ENCODE measurements at places on chromosomes 5 and 9.

DNA sequence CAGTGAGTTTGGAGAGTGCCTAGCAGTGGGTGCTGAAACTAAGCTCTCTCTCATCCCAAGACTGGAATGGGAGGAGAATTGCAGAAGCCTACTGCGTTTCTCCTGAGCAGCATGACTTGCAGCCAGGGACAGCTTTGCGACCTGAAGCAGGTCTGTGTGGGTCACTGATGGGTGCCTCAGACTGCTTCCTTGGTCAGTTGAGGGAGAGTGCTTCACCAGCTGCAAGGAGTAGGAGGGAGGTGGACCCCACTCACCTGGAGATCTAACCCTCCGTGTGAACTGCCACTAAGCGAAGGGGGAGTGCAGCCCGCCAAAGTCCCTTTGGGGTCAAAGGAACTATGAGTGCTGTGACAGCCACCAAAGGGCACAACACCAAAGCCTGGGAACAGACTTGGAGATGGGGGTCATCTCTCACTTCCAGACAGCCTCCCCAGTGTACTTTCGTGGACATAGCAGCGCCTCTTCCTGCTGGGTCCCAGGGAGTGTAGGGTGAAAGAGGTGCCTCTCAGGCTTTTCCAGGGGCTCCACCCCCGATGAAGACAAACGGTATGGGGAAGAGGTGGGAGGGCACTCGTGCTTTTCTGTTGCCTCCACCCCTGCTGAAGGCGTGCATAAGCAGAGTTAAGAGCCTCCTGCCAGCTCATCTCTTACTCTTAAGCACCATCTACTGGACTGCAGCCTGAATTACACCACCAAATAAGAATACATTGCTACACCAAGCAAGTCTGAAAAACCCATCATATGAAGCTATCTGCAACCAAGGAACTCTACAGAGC is 34.3 kb upstream of the MACIR start:
- no peak for DNase-seq

GRCh38 chr9:127786773-127787104 is 905 bp downstream of the CDK9 start:
- DNase-seq = no peak

DNA sequence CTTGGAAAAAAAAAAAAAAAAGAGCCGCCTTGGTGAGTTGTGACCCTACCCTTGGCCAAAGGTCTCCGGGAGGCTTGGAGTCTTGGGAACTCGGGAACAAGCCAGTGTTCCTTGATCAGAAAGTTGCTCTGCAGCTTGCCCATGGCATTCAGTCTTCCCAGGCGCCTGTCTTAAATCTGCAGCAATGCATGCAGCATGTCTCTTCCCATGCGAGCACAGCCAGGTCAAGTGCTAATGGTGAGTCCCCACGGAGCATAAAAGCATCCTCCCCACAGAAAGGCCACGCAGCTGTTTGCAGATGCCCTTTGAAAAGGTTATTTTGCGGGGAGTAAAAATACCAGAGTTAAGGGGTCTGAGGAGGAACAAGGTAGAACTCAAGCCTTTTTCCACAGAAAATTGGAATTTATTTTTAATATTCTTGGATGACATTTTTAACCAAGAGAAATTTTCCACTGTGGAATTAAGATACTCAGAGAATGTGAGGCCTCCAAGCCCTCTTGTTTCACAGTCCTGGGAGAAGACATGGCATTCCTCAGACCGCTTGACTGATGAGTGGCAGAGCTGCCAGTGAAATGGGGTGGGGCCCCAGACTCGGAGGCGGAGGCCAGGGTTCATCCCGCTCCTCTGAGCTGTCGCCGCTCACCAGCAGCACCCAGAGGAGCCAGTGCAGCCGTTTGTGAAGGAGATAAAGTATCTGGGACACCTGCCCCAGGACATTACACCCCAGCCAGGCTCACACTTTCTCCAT is 81.6 kb downstream of the CYFIP2 start:
- no peak for DNase-seq

DNA sequence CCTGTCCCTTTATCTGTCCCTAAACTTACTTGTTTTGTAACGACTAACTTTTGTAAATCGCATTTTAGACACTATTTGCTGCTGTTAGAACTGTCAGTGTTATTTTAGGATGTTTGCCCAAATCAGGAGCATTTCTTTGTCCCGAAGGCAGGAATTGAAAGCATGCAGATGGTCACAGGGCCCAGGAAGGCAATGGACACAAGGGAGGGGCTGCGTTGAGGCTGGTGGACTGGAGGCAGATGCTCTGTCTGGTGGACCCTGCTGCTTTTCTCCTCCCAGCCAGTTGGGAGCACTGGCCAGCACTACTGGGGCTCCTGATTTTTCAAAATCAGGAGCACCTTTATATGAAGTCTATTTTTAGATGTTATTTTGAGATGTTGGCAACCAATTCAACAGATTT is 31.7 kb downstream of the DOCK2 start:
- DNase-seq = no peak

- DNase-seq = no peak
Observed at GRCh38 chr5:123916345-123917121, 404.6 kb downstream of the CSNK1G3 start.

GRCh38 chr5:161190778-161191177 is 338.8 kb upstream of the ATP10B start:
- no peak for DNase-seq

DNA sequence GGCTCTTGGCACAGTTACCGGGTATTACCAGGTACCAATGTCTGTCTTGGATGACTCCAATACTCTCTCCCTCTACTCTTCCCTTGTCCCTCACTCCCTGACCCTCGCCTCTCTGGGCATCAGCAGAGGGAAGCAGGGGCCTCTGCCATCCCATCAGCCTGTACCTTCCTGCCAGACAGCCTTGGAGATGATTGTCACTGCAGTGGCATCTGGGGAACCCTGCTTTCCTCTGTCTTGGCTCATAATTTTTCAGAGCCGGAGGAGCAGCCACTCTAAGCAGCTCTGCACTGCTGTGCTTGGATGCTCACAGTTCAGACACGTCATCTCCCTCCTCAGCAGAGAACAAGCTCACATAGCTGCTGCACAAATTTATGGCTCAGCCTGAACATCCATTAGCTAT is 274.1 kb downstream of the SMARCA2 start:
- DNase-seq = no peak

DNA sequence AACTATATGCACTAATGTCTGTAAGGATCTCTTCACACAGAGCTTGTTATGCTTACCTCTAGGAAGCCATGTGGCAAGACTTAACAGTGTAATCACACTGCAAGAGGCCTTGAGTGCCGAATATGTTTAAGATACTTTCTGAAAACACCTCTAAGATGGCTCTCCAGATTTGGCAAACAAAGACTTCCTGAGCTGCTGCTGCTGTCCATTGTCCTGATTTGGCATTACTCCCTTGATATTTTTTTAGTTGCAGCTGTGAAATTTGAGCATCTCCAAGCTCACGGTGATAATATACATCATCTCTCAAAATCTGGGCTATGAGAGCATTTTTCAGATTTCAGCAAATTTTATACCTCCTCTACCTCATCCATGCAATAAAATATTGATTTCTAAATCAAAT is 384.5 kb upstream of the CDH6 start:
- DNase-seq = no peak

- no peak for DNase-seq
Observed at GRCh38 chr5:176647843-176648473, 674 bp downstream of the TSPAN17 start.

DNA sequence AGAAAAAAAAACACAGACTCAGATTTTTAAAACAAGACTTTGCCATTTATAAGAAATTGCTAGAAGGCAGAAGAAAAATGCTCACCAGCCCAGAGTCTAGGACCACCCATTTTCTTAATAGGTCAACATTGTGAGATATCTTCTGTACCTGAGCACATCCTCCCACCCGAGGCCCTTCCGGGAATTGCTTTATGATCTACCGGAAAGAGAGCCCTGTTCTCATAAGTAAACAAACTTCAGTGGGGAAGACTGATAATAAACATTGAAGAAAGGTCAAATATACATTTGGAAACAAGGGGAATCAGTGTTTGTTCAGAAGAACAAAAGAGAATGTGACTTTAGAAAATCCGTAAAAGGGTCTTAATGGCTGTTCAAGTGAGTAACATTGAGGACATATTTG is 44.4 kb downstream of the PRKACG start:
- no peak for DNase-seq

DNA sequence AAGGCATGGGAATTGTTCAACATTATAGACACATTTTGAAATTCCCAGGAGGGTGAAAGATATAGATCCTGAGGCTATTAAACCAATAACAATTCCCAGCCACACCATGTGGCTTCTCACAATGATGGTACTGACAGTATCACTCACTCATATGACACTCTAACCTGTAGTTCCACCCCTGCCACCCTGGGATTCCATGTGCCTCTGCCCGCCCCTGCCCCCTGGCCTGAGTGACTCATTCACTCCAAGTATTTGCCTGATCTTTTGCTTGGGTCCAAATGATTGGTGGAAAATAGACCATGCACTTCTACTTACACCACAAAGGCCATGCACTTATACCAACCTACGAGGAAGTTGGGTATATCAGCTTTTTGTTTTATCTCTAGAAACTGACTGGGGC is 305.2 kb upstream of the DAB2 start:
- no peak for DNase-seq

- no peak for DNase-seq
Observed at GRCh38 chr5:117088176-117088575, 513.6 kb upstream of the SEMA6A start.

DNA sequence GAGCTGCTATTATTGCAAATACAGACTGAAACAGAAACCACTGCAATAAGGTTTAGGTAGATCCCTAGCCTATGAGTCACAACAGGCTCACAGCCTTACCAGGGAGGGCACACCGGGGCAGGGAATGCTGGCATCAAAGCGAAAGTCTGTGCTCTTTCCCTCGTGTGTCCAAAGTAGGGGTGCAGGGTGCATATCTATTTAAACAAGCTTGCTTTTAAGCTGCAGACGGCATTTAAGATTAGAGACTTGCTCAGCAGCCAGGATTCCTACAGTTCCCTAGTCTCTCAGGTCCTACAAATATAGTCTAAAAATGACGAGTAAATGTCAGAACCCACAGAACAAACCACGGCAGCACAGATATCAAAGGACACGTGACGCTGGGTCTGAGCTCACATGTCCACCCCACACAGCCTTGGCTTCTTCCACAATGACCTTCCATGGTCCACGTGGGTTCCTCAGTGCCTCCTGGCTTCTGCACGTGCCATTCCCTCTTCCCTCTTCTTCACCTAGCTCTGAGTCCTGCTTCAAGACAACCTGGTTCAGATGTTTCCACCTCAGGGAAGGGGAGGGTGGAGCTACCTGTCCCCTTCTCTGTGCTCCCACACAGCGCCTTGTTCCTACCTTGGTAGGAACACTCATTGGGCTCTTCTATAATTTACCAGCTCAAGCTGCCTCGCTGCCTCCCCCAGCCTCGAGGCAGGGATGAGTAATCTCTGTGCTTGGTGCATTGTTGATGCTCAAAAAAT is 193.2 kb downstream of the MAPKAP1 start:
- no peak for DNase-seq

DNA sequence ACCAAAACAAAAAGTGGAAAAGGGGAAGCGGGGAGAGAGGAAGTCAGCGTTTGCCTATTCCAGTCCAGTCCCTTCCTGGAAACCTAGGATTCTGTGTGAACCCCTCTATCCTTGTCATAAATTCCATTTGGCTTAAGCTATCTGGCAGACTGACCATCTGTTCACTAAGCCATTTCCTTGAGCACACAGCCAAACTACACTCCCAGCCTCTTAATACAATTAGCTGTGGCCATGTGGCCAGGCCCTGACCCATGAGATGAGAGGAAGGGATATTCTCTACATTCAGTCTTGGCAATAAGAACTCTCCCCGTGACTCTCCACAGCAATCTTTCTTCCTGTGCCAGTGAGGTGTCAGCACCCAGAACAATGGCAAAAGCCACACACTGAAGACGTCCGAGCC is 424.8 kb downstream of the TLE1 start:
- no peak for DNase-seq

DNA sequence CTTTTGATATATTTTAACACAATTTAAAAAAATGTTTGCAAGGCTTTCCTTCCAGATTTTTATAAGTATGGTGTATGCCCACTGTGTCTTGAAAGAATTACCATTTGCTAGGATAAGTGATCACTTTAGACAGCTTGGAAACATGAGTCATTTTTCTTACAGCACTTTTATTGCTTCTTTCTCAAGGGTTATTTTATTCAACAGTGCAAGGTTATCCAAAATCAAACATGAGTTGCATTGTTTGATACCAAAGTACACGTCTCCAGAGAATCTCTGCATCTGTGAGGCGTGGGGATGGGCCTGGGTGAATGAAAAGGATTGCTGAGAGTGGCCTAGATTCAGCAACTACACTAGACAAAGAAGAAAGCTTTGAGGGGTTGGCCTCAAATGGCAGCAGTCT is 329.6 kb downstream of the ADAMTS6 start:
- DNase-seq = no peak

GRCh38 chr9:95383185-95383676 is 65.7 kb upstream of the FANCC start:
- no peak for DNase-seq

- no peak for DNase-seq
Observed at GRCh38 chr9:77384406-77384805, 207.1 kb downstream of the VPS13A start.

GRCh38 chr9:130191749-130192120 is 19.5 kb downstream of the NCS1 start:
- DNase-seq = no peak

GRCh38 chr5:179406031-179406961 is 61.0 kb upstream of the ADAMTS2 start:
- no peak for DNase-seq

GRCh38 chr5:135375040-135375793 is 23.8 kb downstream of the MACROH2A1 start:
- no peak for DNase-seq

- DNase-seq = no peak
Observed at GRCh38 chr9:95757439-95757838, 118.1 kb upstream of the ERCC6L2 start.

GRCh38 chr9:100474082-100474923 is 1.4 kb downstream of the TMEFF1 start:
- DNase-seq = no peak

DNA sequence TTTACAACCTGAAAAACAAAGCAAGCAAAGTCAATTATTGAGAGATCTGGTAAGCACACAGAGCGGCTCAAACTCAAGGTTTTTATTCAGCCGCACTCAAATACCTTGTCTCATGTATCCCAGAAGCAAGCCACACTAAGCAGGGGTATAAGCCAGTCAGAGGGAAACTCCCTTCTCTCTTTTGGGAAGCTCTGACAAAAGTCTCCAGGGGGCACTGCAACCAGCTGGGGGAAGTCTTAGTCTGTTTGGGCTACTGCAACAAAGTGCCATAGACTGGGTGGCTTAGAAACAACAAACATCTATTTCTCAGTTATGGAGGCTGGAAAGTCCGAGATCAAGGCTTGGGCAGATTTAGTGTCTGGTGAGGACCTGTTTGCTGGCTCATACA is 246.0 kb downstream of the ENC1 start:
- DNase-seq = no peak

Measured in NCI-H2171 (cell line).